Renal pelvis (tissue), 12 donors: ENCODE measurements at places on chromosomes 5 and 9.

GRCh38 chr9:14554886-14555285, 138.3 kb downstream of the ZDHHC21 start:
- no peak for DNase-seq

DNA sequence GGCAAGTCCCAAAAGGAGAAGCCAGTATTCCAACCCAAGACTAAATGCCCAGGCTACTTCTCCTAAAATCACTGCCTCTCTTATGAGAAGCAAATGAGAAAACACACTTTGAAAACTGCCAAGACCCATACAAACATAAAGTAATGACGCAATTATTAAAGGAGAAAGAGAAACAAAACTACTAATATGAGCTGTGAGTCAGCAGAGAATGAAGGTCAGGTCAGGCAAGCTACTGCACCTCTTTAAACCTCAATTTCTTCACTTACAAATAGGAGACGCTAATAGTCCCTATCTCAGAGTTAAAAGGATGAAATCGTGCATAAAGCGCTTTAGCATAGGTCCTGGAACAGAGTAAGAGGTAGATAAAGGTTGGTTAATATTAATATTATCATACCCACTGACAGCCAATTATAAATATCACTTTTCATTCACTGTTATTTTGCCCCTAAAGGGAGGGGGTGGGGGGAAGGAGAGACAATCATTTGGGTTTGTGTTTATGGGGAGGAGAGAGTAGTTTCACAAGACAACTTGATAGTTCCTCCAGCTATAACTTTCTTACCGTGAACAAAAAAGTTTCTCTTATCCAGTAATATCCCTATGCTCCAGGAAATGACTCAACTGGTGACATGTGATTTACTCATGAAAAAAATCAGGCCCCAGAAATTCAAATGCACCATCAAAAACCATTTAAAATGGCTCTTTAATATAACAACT, 3.6 kb downstream of the PSMB7 start:
- no peak for DNase-seq

DNA sequence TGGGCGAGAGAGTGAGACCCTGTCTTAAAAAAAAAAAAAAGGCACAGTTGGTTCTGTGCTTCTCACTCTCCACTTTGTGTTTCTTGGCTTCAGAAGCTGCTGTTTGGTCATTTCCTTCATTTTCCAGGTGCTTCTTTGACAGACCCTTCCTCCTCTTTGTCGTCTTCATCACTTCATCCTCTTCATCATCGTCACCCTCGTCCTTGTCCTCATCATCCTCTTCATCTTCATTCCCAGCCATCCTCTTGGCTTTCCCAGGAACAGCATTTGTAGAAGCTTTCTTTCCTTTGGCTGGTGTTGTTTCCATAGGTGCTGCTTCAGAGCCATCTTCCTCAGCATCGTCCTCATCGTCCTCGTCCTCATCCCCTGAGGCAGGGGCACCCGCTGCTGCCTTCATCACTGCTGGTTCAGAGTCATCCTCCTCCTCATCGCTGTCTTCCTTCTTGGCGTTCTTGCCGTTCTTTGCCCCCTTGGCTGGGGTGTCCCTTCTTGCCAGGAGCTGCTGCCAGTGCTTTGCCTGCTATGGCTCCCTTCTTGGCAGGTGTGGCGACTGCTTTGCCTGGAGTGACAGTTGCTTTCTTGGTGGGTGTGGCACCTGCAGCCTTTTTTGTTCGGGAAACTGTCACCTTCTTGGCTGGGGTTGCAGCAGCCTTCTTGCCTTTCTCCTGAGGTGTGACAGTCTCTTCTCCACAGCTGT, 7.1 kb downstream of the RABL6 start:
- DNase-seq: no peak

- DNase-seq: no peak
Observed at GRCh38 chr5:104146652-104147051, 584.1 kb upstream of the NUDT12 start.

GRCh38 chr9:111412280-111412679, 71.9 kb downstream of the ECPAS start:
- DNase-seq: no peak
